Right forelimb (tissue), 1 donor: ENCODE measurements at places on chromosomes 5 and 9.
A peak's percentile ranks its signal among the peaks of the same experiment; 100 is the strongest.

GRCh38 chr9:124273427-124274160 is 15.8 kb downstream of the NEK6 start:
- DNase-seq = no peak

DNA sequence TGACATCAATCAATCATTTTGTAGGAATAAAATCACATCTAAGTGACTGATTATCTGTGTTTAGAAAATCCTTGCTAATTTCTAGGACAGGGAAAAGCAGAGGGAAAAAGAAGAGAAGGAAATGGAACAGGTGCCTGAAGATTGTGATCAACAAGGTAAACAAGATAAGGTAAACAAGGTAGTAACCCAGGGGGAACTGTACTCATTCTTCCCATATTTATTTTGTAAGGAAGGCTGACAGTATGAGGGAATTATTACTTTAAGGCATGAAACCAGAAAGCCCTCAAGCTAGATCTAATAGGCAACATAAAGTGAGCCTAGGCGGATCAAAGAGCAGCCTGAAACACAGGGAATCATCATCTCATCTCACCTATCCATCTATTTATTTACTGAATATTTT is 231.1 kb downstream of the MLLT3 start:
- no peak for DNase-seq

- peak; percentile 86 for DNase-seq
Observed at GRCh38 chr9:105064248-105065097, 136.5 kb upstream of the ABCA1 start.

GRCh38 chr5:176725521-176726280 is 78.4 kb downstream of the TSPAN17 start:
- DNase-seq = no peak

GRCh38 chr9:95102001-95102433 is 215.5 kb downstream of the FANCC start:
- no peak for DNase-seq

DNA sequence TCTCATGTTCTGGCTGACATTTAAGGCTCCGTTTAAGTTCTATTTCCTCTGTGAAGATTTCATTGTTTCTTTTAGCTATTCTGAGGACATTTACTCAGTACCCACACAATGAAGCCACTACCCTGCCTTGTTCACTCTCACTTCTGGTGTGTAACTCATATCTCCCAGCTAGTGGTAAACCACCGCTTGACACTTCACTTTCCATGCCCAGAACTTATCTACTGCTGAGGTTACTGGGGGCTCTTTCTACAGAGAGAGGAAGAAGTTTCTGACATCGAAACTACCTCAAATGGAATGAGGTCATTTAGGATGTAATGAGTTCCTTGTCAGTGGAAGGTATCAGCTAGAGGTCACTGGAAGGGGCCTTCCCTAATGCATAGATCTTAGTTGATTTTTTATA is 501.5 kb downstream of the DMAC1 start:
- no peak for DNase-seq

- no peak for DNase-seq
Observed at GRCh38 chr5:5039918-5040317, 100.2 kb upstream of the ADAMTS16 start.

DNA sequence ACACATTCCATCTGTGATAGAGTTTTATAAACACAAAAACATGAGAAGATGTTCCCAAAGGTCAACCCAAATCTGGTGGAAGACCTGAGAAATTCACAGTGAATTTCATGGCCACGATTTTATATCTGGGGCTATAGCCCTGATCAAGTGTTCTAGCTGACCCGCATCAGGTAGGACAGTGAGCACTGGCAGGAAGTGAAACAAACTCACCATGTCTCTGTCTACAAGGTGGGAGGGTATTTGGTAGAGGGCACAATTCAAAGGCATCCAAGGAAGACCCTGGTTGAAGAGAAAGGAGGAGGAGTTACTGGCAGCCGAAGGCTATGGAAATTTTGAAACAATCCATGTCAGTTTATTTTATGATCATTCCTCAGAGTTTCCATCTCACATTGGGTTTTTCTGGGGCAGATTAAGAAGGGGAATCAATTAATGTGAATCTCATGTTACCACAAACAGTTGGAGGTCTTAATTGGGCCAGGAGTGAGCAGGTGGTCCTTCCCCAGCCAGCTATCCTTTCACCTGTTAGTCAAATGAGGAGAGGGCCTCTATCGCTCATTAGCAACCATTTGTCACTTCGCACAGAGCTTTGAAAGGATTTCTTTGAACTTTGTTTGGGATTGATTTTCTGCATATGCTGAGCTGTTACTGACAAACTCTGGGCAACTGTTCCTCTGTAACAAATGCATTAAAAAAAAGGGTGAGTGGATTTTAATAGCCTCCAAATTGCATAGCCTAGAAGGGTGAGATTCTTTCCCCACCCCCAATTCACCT is 612.0 kb upstream of the CLINT1 start:
- no peak for DNase-seq

GRCh38 chr5:110852053-110852452 is 113.2 kb downstream of the SLC25A46 start:
- DNase-seq = no peak

DNA sequence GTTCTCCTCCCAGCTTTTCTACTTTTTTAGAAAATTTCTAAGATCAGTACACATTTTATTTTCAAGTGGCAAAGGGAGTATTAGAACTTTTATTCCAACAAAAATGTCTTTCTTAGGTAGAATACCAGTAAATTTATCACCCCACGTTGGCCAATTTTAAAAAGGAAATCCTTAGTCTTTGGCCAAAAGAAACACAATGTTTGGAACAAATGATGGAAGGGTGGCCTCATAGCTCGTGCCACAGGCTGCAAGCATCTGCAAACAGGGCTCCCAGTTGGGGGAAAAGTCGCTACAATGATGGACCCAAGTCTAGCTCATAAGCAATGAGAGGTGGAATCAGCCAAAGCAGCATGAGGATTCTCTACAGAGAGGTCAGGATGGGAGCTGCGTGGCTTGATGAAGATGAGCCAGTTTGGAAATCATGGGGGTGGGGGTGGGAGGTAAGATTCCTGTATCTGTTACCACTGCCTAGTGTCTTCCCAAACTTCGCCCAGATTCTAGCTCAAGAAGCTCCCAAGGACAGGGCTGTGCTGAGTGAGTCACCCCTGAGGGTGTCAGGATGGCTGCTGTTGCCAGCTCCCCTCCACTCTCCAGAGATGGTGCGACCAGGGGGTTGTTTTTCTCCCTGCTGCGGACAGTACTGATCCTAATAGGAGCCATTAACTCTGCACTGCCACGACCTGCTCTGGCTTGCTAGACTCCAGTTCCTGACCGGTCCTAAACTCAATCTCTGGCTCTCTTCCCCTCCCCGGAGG is 75.6 kb downstream of the DCP2 start:
- DNase-seq = no peak
